Testis (tissue), 5 donors: ENCODE measurements at places on chromosomes 11 and 22. TPM values are rescaled to one million over a fixed set of nuclear protein-coding genes. Genes with fewer than 3 reads are reported as not detected.
A peak's percentile ranks its signal among the peaks of the same experiment; 100 is the strongest.

DNA sequence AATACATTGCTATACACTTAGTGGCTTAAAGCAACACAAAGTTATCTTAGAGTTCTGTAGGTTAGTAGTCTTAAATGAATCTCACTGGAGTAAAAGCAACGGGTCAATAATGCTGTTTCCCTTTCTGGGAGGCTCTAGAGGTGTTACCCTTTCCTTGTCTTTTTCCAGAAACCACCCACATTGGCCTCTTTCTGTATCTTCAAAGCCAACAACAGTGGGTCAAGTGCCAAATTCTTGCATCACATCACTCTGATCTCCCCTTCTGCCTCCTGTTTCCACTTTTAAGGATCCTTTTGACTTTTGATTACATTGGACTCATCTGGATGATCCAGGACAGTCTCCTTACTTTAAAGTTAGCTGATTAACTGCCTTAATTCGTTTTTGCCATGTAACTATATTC lies 93.6 kb downstream of the DDX10 start:
- H3K4me3 ChIP-seq, result no peak overlapping the region
- no peaks in the 10 kb centered on the region for H3K4me1 ChIP-seq
- no peak overlapping the region for H3K27ac ChIP-seq
- no peak for DNase-seq
- no peaks in the 10 kb centered on the region for H3K36me3 ChIP-seq

- DNase-seq, result peak; percentile 8
- no peak within 1 kb of the TSS for H3K4me3 ChIP-seq
- no peaks in the 10 kb centered on the region for H3K27me3 ChIP-seq
- H3K4me1 ChIP-seq, result no peaks in the 10 kb centered on the region
- no peak within 1 kb of the TSS for H3K27ac ChIP-seq
- H3K36me3 ChIP-seq, result no peaks in the 10 kb centered on the region
These were observed at the start of gene APOA4 for GRCh38 chr11:116823031-116823843. Gene APOA4 (minus strand): TSS chr11:116823304. CDS start chr11:116823191, 113 bp downstream.

CSNK2A3 gene
- total RNA-seq, result 4.0 TPM

CHEK2 gene
- total RNA-seq, result 21.3 TPM

PEX16 gene
- 40.2 TPM for total RNA-seq

DDX17 gene
- total RNA-seq, result 995 TPM

BTG4 gene
- total RNA-seq, result 26.6 TPM

DNA sequence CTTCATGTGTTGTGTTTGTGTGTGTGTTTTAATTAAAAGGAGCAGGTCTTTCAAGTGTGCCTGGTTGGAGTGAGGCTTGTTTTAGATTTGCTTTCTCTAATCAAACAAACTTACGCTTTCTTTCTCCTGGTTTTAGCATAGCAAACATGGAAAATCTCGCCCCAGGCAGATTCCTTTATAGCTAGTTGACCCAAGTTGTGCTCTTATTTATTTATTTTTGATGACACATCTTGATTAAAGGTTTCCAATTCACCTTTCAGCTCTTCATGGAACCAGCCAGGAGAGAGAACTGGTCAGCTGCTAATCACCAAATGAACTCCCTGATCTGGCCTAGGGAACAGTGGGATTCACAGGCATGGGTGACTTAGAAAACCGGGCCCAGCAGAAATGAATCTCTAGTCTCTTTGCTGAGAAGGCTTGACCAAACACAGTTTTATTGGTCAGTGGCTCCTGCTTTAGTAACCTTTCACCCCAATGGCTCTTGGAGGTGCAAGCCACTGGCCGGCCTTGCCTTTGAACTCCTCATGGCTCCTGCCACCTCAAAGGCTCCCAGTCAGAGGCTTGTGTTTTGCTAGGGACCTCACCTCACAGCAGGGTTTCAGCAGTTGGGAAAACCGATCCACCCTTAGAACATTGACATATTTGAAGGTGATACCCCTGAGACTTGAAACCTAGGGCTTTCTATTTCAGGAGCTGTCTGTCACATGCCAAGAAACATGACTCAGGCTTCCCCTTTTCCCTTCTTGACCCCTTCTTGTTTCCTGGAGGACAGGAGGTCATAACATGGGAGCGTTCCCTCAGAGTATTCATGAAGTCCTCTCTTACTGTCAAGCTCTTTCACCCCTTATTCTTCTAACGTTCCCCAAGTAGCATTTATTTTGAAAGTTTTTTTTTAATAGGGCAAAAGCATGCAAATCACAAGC lies 48.8 kb downstream of the EXT2 start:
- no peak overlapping the region for H3K4me3 ChIP-seq
- DNase-seq, result no peak
